ENCODE measurements at places on chromosomes 13 and 19.
A peak's percentile ranks its signal among the peaks of the same experiment; 100 is the strongest.

DNA sequence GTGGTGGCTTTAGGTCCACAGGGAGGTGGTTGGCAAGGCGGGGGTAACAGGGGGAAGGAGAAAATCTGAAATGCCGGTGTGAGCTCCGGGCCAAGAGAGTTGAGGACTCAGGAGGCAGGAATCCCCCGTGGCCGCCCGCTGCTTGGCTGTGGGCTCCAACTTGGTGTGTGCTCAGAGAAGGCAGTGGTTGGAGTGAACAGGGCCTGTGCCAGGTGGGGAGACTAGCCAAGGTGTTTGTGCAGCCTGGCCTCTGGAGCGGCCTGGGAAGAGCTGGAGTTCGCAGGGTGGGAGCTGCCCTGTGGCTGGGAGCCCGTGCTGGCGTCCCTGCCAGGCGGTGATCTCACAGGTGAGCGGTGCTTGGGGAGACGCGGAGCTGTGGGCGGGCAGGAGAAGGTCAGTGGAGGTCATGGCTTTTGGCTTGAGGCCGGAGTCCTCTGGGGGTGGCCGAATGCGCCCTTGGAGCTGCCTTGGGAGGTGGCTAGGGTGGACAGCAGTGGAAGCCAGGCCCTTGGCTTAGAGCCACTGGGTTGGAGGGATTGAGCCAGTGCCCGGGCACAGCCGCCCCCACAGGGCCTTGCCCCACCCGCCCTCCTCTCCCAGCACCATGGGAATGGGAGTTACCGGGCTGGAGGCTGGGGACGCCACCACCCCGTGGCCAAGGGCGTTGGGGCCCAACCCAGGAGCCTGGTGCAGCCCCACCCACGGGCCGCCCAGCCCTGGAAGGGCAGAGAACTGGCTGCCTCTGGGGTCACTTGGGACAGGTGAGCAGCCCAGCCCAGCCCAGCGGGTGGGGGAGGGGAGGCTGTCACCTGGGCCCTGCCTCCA is 7.1 kb upstream of the CIRBP start:
- DNase-seq: peak; percentile 78

DNA sequence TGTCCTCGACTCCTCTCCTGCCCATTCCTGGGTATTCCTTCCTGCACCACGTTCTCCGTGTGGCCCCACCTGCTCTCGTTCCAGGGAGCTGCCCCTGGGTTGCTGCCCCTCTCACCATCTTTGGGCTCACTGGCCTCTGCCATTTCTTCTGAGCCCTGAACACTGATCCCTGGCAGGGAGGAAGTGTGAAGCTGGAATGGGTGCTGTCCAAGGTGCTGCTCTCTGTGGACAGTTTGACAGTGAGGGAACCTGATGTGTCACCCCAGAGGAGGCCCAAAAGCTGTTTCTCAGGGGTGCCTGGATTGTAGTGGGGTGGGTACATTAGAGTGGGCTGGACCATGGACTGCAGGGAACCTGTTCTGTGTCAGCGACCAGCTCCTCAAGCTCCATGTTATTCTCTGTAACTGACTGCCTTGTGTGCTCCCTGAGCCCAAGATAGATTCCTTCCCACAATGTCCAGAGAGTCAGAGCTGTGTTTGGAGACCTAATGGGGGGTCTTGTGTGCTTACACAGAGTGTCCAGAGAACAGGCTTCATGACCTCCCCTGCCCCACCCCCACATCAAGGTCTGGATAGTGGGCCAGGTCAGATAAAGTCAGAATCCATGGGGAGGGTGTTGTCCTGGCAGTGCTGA is 7.2 kb upstream of the CEACAM8 start:
- DNase-seq: no peak

DNA sequence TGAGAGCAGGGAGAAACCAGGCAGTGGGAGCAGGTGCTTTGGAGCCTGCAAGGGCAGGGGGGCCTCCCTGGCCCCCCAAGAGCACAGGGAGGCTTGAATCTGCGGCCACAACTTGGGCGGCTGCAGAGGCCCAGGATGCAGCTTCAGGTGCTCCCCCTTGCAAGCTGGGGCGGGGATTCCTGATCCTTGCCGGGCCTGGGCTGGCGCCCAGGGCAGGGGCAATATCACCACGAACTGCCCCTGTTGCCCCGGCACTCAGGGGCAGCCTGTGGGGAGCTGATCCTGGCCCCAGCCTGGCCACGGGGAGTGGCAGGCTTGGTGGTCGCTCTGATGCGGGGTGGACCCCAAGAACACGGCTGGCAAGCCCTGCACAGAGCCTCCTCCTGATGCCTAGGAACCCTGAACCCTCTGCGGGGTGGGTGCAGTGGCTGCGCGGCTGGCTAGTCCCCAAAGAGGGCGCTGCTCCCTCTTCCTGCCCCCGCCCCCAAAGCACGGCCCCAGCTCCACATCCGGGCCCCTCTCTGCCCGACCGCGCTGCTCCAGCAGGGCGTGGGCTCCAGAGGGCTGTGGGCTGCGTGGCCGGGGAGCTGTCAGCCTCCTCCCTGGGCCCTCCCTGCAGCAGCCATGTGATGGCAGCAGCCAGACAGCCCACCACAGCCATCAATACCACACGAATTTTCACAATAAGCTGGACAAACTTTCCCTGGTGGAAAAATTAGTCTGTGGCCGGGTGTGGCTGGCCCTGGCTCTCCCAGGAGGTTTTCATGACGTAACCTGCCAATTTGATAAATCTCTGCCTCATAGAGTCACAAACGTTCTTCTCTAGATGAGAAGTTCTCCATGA is 21.0 kb downstream of the TNFSF9 start:
- DNase-seq: peak; percentile 40

- no peak for DNase-seq
These were observed 11.2 kb upstream of the RAB20 start for GRCh38 chr13:110572778-110573118.

DNA sequence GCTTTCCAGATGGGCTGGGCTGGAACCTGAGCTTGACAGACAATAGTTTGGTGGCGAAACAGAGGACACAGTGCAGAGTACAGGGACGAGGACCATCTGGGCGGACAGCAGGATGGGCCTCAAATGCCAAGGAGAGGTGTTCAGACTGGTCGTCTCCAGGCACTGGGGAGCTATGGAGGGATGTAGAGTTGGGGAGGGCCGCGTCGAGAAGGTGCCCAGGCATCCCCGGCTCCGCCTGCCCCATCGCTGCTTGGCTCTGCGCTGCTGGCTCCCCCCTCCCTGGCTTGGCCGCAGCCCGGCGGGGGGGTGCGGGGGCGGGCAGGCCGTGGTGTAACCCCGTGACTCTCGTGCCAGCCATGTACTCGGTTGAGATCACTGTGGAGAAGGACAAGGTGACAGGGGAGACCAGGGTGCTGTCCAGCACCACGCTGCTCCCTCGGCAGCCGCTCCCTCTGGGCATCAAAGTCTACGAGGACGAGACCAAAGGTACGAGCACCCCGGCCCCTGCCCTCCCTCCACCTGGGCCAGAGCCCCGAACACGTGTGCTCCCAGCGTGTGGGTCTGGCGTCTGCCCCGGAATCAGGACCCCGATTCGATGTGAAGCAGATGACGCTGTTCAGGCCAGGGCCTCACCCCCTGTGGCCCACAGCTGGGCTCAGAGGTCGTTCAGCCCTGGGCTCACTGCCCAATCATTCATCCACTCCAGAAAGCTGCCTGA is 10.8 kb upstream of the MISP start:
- no peak for DNase-seq

DNA sequence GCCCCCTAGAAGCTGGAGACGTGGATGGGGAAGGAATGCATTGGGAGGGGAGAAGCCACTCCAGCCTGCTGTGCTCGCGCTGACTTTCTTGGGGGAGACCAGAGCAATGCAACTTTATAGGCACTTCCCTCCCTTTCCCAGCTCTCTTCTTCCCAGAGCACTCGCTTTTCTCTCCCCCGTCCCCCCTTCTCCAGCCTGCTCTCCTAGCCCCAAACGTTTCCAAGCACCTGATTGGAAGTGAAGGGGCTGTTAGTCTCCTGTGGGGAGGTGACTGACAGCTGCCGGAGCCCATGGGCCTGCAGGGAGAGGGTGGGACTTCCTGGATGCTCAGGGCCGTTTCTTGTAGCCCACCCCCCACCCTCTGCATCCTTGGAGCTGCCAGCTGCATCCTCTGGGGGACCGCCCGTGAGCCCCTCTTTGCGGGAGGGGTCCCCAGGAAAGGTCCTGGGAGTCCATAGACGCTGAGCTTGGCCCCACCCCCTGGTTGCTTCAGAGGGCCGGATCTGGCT is 2.5 kb downstream of the HDGFL2 start:
- peak; percentile 81 for DNase-seq

DNA sequence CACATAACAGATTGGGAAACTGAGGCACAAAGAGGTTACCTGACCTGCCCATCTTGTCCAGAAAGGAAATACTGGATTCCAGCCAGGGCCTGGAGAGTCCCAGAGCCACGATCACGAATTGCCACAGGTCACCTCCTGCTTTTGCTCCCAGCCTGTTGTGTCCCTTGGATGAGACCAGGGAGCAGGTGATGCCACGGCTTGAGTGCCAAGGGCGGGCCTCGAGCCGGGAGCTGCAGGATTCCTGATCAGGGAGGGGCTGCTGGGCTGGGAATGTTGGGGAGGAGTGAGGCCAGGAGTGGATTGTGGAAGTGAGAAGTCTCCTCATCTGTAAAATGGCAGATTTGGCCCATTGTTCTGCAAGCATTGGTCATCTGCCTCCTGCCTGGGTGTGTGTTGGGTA is 29.4 kb downstream of the DNM2 start:
- no peak for DNase-seq

GRCh38 chr19:37941782-37942515 is 34.9 kb downstream of the SIPA1L3 start:
- DNase-seq: no peak

DNA sequence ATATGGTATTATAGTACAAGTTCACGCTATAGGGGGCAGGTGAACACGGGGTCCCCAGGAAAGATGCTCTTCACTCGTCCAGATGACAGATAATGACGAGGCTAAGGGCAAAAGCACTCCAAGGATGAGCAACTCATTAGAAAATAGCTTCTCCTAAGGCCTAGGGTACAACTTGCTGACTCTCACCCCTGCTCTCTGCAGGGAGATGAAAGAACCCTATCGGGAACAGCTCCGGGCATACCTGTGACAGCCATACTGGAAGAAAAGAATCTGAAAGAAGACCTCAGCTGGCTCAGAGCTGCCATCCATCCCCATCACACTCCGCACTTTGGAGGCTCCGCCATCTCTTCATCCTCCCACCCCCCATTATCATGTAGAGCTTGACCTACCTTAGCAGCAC is 17.5 kb upstream of the HSPH1 start:
- no peak for DNase-seq
